Activated naive CD4-positive, alpha-beta T cell treated with anti-CD3 and anti-CD28 coated beads, Interleukin-2, amount 50 U/mL, for 72 hours (primary cell): ENCODE measurements at places on chromosomes 12 and 14. TPM values are rescaled to one million over a fixed set of nuclear protein-coding genes. Genes with fewer than 3 reads are reported as not detected.

CORO1C gene
- 87.5 TPM for total RNA-seq

- DNase-seq = no peak
Measured at GRCh38 chr12:23888396-23889068, 60.9 kb downstream of the SOX5 start.

DNA sequence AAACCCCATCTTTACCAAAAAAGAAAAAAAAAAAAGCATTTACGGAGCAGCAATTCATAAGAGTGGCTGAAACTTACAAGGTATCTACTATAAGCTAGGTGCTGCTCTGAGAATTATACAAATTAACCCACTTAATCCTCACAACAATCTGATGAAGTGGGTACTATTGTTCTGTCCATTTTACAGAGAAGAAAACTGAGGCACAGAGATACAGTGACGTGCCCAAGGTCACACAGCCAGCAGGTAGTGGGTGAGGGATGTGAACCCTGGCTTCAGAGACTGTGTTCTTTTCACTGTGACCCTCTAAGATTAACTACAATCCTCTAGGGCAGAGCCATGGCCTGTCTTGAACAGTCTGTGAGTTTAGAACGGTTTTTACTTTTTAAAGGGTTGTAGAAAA is 3.3 kb downstream of the DDX54 start:
- DNase-seq = no peak

HOXC6 gene
- not detected for total RNA-seq

CD163 gene
- total RNA-seq = not detected

STAC3 gene
- total RNA-seq = 5.4 TPM

DNA sequence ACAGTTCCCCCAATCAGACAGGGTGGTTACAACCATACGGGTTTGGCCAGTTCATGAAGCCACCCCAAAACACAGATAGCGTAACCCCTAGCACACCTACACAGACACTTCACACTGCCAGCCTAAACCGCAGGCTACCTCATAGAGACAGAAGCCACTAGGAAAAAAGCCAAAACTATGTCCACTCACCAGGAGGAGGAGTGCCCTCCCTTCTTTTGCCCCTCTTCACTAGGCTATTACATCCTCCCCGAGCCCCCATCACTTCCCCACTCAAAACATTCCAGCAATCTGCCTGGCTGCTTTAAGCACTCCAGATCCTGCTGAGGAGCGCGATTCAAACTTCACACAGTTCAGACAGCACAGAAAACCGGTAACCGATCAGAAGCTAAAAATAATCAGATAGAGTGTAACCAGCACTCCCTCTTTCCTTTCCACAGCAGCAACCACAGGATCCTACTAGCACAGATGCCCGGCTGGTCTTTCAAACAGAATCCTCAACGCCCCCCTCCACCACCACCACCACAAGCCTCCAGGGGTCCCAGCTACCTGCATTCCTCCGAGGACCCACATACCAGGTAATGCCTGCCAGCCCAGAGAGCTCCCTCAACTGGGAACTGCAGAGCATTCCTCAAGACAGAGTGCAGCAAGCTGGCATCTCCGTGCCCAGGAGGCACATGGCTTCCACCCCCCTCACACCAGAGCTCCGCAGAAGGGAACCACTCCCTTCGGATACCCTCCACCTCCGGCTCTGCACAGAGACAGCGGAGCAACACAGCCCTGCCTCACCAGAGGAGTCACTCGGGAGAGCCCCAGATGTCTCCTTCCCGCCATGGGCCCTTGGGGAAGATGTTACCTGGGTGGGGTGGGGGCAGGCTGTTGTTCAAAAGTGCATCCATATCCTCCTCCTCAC is 1.5 kb downstream of the CHD4 start:
- no peak for DNase-seq

FOXJ2 gene
- 16.9 TPM for total RNA-seq

DNA sequence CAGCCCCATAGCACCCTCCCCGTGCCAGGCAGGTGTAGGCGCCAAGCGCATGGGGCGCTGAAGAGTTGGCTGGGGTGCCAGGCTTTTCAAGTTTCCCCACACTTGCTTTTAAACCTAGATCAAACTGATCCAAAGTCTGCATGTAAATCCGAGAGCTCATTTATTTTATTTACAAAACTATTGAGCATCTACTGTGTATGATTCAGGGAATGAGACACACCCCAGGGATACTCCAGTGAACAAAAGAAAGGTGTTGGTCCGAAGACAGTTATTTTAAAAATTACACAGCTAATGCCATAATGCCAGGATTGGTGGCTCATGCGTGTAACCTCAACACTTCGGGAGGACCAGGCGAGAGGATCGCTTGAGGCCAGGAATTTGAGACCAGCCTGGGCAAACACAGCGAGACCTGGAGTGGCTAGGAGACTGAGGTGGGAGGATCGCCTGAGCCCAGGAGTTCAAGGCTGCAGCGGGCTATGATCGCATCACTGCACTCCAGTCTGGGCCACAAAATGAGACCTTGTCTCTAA is 780 bp upstream of the SLC41A2 start:
- no peak for DNase-seq

DNA sequence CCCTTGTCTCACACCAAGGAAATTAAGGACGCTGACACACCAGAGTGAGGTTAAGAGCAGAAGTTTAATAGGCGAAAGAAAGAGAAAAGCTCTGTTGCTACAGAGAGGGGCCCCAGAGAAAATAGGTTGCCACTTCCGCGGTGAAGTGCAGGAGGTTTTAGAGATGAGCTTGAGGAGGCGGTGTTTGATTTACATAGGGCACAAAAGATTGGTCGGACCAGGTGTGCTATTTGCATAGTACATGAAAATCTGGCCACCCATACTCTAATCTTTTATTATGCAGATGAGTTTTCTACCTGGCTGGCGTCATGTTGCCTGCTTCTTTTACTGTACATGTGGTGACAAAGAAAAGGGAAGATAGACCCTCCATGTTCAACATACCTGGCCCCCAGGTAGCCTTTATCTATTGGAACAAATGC is 23.3 kb upstream of the MYF6 start:
- no peak for DNase-seq

- no peak for DNase-seq
Measured at GRCh38 chr12:57185403-57185802, 31.2 kb upstream of the NXPH4 start.

GRCh38 chr14:43476822-43477221 is 1030.3 kb downstream of the FSCB start:
- DNase-seq = no peak

DNA sequence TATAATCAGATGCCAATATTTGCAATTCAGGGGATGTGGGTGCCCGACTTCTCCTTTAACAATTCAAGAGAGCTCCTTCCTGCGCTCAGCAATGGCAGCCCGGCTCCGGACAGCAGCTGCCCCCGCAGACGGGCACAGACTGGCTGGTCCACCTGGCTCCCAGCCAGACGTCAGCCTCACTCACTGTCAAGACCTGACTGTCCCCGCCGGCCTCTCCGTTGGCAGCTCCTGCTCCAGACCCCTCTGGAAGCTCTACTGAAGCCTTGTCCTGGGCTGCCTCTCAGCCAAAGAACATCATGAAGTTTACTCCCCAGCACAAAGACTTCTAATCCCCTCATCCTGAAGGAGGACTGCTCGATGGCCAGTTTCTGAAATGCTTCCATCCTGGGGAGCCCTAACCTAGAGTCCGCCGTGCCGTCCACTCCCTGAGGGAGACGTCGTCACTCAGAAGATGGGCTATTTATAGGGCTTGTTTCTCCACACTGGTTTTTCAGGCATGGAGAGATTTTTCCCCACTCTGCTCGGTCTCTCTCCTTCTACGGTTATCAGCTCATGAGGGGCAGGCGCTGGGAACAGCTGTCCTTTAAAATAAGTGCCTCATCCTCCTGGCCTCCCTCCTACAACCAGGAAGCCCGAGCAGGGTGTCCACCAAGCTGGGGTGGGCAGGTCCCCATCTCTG is 126.2 kb downstream of the RFLNA start:
- no peak for DNase-seq

- no peak for DNase-seq
Measured at GRCh38 chr12:121778567-121779421, 14.7 kb downstream of the RHOF start.

DNA sequence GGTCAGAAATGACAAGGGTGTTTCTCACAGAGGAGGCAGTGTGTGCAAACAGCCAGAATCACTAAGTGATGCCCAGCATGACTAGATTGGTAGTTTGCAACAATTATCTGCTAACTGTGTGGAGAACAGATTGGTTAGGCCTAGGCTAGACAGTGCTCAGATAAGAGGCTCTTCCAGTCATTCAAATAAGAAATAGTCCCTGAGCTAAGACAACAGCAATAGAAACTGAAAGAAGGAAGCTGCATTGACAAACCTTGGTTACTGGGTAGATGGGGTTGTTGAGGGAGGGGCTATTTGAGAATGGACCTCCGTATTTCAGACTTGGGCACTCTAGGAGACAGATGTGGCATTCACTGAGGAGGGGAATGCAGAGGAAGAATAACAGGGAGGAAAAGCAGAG is 255.0 kb upstream of the NPAS3 start:
- DNase-seq = no peak

- no peak for DNase-seq
Measured at GRCh38 chr12:122111089-122111641, 32.6 kb downstream of the MLXIP start.
